ENCODE measurements at places on chromosomes 1 and 21.
A peak's percentile ranks its signal among the peaks of the same experiment; 100 is the strongest.

DNA sequence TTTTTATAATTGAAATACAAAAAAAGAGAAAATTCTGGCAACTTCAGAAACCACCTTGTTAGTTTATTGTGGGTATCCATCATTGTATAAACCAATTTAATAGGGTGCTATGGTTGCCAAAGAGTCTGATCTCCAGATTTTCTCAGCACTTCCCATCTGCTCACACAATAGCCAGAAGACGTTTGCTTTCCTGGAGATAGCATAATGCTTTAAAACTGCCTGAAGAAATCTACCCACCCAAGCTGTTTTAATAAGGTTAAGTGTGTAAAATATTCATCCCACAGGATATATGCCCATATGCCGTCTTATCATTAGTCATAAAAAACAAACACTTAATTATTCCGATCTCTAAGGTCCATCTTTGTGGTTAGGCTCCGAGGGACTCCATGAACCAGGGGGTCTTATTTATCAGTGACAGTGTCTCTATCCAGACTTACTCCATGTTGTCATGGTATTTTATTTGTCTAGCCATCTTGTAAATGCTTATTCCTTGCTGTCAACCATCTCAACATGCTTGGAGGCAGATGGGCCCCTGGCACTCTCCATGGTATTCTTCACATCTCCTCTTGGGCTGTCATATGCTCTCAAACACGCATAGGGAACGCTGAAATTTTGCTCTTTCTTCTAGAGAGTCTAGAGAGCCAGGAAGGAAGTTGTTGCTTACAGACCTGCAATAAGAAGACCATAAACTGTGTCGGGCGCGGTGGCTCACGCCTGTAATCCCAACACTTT lies 58.5 kb downstream of the MAP10 start:
- no peak for DNase-seq

GRCh38 chr1:158818560-158818959 lies 12.6 kb upstream of the MNDA start:
- no peak for DNase-seq

DNA sequence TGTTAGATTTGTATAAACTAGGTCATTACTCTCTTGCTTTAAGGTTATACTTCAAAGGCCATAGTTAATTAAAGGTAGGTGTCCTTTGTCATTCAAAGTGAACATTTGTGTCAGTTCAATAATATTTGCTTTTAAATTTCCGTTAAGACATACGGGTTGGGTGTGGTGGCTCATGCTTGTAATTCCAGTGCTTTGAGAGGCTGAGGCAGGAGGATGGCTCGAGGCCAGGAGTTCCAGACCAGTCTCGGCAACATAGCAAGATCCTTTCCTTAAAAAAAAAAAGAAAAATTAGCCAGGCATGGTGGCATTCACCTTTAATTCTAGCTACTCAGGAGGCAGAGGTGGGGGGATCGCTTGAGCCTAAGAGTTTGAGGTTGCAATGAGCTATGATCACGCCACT lies 80.4 kb downstream of the KIF26B start:
- no peak for DNase-seq

DNA sequence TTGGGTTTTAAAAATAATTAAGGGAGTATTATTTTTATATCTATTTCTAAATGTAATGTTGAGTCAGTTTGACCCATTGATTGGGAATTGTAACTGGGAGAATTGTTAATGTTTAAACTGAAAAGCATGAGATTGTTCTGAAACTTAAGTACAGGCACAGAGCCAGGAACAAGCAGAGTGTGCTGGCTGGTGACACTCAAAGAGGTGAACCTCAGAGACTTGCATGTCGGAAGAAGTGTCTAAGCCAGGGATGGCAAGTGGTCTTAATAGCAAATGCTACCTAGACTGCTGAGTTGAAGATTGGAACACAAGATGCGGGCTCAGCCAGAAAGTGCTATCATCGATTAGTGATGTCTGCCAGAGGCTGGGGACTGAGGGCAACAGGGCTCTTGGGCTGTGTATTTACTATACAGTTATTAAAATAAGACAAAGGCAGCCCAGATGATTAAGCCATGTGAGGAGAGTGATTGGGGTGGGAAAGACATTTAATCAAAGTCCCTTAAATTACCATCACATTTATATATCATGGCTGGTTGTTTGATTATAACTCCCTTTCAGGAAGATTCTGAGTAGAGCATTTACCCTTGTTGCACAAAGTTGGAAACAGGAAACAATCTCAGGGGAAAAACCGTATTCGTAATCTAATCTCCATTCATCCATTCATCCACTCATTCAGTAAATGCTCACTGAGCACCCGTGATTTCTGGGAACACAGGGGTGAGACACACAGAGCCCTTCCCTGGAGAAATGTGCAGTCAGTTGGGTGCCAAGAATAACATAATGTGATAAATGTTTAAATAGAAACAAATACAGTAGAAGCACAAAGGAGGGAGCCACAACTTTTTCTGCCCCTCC lies 42.8 kb downstream of the C8A start:
- DNase-seq = no peak

DNA sequence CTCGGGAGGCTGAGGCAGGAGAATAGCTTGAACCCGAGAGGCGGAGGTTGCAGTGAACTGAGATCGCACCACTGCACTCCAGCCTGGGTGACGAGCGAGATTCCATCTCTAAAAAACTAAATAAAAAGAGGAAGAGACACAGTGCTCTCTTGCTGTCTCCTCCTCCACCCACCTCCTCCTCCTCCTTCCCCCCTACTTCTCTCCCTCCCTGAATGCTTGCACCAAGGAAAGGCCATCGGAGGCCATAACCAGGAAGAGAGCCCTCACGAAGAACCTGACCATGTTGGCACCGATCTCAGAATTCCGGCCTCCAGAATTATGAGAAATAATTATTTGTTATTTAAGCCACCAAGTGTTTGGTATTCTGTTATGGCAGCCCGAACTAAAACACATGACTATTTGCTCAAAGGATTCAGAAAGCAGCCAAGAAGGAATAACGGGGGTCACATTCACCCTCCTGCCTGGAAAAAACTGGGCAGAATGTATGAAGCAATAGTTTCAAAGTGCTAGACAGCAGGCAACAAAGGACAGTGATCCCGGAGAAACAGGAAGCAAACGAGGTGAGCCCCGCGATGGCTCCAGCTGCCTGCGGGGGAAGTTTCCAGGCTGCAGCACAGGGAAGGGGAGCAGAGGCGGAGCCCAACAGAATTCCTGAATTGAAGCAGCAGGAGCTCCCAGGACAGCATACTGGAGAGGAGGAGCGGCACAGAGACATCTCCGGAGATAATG lies 35.8 kb downstream of the LDLRAD1 start:
- peak; percentile 70 for DNase-seq

DNA sequence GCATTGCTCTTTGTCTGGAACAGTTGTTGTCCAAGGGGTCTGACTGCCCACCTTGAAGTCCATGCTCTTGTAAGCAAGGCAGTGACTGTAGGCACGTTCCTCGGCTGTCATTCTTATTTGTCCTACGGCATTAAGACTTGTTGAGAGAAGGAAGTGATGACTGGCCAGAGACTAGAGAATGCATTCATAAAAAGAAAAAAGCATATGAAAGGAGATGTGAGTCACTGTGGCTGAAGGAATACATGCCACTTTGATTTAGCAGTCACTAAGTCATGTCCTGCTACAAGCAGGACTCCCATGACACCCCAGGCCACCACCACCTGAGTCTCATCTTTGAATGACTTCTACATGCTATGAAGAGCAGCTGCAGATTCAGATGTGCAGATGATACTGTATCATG lies 50.5 kb downstream of the CNN3 start:
- DNase-seq = no peak

- DNase-seq = no peak
Measured at GRCh38 chr1:205444300-205444930, 11.4 kb downstream of the BLACAT1 start.

DNA sequence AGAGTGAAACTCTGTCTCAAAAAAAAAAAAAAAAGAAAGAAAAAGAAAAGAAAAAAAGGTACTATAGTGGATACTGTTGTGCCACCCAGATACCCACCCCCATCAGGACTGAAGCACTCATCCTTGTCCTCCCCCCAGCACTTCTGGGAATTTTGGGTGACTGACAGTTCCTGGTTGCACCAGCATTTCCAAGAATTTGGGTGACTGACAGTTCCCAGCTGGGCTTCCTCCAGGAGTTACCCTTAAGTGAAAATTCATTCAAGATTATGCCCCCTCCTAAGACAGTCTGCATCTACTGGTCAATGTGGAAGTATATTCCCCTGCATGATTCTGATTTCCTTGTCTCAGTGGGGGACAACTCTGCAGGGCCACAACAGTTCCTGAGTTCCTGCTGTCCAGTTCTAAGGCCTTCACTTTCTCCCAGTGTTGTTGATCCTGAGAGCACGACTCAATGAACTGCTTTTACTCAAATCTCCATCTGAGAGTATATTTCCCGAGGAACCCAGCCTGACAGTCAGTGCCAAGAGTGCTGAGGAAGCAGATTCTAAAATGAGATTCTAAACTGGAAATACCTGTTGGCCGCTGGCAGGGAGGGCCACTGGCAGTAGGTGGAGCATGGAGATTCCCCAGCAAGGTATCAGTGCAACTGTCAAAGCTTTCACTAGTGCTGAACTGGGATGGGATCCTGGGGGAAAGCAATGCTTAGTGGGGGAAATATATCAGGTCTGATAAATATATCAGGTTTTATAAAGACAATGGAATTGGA lies 18.5 kb downstream of the RIIAD1 start:
- no peak for DNase-seq

DNA sequence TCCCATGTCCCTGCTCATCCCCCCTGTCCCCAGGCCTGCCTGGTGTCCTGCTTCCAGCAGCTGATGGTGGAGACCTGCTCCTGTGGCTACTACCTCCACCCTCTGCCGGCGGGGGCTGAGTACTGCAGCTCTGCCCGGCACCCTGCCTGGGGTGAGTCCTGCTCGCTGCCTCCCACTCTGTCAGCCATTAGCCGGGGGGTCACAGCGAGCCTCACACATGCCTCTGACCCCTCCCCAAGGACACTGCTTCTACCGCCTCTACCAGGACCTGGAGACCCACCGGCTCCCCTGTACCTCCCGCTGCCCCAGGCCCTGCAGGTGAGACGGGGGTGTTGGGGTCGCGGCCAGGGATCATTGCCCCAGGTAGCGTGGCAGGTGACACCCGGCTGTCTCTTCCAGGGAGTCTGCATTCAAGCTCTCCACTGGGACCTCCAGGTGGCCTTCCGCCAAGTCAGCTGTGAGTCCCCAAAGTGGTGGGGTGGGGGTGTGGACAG lies 10.0 kb downstream of the SCNN1D start:
- no peak for DNase-seq

DNA sequence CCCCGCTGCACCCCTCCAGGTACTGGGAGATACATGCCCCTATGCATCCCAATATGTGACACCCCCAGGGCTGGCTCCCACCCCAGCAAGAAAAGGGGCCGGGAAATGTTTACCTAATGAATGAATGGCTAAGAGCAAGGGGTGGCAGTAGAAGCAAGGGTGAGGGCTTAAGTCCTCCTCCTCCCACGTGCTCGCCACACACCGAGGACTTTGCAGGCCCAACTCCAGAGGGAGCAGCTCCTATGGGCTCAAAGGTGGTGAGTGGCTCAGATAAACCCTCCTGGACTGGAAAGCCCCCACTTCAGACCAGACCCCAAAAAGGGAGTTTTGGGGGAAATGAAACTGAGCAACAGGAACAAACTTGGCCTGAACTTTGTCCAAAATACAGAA lies 11.4 kb downstream of the SLC45A3 start:
- no peak for DNase-seq

- DNase-seq = no peak
Measured at GRCh38 chr1:228006034-228006785, 588 bp upstream of the WNT3A start.

- no peak for DNase-seq
Measured at GRCh38 chr1:220528679-220529501, 954 bp downstream of the MARK1 start.

DNA sequence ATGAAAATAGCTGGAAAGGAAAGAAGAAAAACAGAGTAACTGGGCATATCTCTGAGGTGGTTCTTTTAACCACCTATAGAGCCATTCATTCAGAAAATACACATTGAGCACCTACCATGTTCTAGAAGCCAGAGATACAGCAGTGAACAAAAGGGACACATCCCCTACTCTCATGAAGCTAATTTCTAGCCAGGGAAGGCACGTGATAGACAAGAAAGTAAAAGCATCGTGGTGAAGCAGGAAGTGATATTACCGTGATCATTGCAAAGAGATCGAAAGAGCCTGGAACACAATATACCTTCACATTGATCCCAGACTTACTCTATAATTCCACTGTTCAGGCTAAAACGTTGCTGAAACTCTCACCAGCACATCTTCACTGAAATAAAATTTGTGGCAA lies 76.0 kb downstream of the TIAM1 start:
- no peak for DNase-seq

- DNase-seq = no peak
Measured at GRCh38 chr1:217718873-217719272, 87.7 kb downstream of the SPATA17 start.

DNA sequence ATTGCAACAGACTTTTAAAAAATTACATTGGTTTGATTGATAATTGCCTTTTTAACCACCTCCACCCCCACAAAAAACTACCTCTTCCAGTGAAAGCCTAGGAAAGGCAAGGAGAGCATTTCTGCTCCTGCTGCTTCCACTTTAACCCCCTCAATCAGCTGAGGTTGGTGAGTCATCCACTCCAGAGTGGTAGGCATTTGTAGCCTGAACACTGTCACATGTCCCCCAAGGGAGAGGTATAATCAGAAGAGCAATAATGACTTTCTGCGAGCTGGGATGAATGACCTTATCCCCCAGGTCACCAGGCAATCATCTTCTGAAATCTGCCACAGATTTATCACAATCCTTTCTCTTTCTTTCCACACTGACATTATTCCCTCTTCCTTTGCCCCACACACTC lies 126.6 kb upstream of the CAMK1G start:
- DNase-seq = no peak

- no peak for DNase-seq
Measured at GRCh38 chr1:189662190-189662589, 815.5 kb downstream of the BRINP3 start.

DNA sequence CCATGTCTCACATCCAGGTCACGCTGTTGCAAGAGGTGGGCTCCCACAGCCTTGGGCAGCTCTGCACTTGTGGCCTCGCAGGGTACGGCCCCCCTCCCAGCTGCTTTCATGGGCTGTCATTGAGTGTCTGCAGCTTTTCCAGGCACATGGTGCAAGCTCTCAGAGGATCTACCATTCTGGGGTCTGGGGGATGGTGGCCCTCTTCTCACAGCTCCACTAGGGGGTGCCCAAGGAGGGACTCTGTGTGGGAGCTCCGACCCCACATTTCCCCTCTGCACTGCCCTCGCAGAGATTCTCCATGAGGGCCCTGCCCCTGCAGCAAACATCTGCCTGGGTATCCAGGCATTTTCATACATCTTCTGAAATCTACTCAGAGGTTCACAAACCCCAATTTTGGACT lies 219.4 kb downstream of the LRRC7 start:
- DNase-seq = no peak

- no peak for DNase-seq
Measured at GRCh38 chr21:35016071-35016470, 33.0 kb downstream of the RUNX1 start.

- DNase-seq = no peak
Measured at GRCh38 chr1:95230768-95231191, 3.2 kb upstream of the RWDD3 start.

- DNase-seq = no peak
Measured at GRCh38 chr1:155297384-155297783, 3.9 kb downstream of the PKLR start.
